ENCODE measurements at places on chromosomes 6 and 20.

DNA sequence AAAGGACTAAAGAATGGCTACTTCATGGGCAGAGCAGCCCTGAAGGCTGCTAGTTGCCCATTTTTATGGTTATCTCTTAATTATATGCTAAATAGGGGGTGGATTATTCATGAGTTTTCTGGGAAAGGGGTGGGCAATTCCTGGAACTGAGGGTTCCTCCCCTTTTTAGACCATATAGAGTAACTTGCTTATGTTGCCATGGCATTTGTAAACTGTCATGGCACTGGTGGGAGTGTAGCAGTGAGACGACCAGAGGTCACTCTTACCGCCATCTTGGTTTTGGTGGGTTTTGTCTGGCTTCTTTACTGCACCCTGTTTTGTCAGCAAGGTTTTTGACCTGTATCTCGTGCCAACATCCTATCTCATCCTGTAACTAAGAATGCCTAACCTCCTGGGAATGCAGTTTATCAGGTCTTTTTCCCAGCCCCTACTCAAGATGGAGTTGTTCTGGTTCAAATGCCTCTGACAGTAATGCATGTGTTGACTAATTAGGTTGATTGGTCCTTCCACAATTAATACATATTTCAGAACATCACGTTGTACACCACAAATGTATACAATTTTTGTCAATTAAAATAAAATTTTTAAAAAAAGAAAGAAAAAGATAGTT lies 139.5 kb downstream of the PDE7B start:
- DNase-seq: no peak

DNA sequence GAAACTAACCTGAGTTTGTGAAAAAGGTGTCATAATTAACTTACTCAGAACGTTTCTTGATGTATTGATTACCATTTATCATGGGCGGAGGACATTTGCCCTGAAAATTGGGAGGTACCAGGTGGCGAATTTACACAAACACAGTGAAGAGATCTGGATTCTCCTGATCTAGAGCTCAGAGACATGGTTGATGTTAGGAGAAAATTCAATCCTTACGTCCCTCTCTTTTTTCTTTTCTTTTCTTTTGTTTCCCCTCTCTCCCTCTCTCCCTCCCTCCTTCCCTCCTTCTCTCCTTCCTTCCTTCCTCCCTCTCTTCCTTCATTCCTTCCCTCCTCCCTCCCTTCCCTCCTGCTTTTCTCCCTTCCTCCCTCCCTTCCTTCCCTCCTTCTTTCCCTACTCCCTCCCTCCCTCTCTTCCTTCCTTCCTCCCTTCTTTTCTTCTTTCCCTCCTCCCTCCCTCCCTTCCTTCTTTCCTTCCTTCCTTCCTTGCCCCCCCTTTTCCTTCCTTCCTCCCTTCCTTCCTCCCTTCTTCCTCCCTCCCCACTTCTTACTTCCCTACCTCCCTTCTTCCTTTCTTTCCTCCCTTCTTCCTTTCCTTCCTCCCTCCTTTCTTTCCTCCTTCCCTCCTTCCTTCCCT lies 234.1 kb downstream of the OTOR start:
- DNase-seq: no peak

- DNase-seq: no peak
Observed at GRCh38 chr20:40683221-40683893, 5.7 kb downstream of the MAFB start.

GRCh38 chr6:109446072-109446471 lies 5.5 kb downstream of the SMPD2 start:
- no peak for DNase-seq

- no peak for DNase-seq
Observed at GRCh38 chr6:64483956-64484499, 848.4 kb downstream of the PHF3 start.

DNA sequence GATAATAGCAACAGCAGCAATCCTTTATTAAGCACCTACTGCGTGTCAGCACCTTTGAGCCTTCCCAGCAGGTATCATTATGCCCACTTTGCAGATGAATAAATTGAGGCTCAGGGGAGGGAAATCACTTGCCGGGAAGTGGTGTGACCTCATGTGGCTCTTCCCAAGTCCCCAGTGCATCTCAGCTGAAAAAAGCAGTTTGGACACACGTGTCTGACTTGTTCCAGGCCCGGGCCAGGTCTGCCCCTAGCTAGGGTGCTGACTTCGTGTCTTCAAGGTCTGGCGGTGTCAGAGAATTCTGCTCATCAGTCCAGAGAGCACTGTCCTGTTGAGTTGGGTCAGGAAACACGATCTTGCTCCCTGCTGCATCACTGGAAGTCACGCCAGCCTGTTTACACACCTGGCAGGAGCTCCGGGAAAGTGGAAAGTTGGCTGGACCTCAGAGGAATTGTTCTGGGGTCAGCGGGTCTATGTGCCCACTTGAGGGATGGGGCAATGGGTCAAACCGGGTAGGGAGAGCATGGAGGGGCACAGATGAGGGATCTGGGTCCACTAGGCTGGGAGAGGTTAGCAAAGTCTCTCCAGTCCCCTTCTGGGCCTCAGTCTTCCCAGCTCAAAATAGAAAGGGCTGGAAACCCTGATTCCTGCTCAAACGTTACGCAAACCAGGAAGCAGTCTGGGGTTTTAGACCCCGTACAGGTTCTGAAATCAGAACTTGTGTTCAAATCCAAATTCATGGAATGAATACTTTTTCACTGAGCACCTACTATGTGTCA lies 10.5 kb downstream of the SLC13A3 start:
- DNase-seq: no peak

GRCh38 chr6:168288781-168289570 lies 30.6 kb downstream of the DACT2 start:
- no peak for DNase-seq

- no peak for DNase-seq
Observed at GRCh38 chr6:9272671-9273070, 837.3 kb upstream of the SLC35B3 start.

GRCh38 chr6:31676904-31677303 lies 4.0 kb downstream of the LY6G5C start:
- no peak for DNase-seq

- no peak for DNase-seq
Observed at GRCh38 chr6:14692208-14692607, 553.7 kb upstream of the JARID2 start.

- DNase-seq: no peak
Observed at GRCh38 chr6:97009781-97010492, 85.4 kb downstream of the KLHL32 start.

DNA sequence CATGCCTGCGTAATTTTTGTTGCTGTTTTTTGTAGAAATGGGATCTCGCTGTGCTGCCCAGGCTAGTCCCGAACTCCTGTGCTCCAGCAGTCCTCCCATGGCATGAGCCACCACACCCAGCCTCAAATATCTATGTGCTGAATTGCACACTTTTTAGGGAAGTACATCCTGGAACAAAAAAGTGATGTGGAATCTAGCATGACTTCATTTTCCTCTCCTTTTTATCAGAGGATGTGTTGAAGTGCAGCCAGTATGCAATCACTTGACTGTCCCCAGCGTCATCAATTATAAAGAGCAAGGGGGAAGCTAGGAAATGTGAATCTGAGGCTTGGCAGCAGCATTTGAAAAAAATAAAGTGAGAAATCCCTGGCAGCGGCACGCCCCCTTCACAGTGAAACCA lies 6.4 kb upstream of the EXOC2 start:
- DNase-seq: no peak

DNA sequence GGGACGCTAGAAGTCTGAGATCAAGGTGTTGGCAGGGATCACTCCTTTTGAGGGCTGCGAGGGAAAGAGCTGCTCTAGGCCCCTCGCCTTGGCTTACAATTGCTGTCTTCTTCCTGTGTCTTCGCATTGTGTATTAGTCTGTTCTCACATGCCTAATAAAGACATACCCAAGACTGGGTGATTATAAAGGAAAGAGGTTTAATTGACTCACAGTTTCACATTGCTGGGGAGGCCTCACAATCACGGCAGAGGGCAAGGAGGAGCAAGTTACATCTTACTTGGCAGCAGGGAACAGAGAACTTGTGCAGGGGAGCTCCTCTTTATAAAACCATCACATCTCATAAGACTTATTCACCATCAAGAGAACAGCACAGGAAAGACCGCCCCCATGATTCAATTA lies 102.5 kb upstream of the ASF1A start:
- DNase-seq: no peak

DNA sequence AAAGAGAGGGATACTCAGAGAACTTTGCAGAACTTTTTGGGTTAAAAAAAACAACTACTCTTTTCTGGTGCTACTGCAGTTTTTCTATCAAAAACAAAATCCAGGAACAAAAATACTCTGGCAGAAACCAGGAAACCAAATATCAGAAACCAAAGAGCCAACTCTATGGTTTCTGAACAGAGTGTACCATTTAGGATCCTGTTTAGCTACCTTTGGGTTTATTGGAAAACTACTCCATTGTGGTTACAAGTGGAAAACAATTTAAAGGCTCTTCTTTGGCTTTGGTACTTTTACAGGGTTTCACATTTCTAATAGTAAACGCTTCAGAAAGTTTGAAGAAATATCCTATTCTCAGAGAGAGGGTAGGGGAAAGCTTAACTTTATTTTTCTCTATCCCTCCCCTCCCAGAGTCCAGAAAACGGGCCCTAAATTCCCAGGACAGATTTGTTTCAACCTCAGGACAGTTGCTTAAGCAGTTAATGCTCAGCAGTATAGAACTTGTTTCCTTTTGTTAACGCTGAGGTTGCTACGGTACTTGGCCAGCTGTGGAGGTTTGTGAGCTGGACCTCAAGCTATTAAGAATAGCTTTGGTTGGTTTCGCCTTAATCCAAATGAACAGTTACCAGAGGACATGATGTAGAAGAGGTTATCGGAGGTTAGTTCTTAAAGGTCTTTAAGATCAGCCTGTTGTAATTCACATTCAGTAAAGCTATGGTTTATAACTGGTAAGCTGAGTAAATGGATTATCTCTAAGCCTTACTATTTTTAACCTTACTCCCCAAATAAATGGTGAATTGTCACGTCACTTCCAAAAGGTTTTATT lies 47.9 kb downstream of the FOXO3 start:
- no peak for DNase-seq

- no peak for DNase-seq
Observed at GRCh38 chr20:36431604-36432003, 109.7 kb upstream of the MYL9 start.

- no peak for DNase-seq
Observed at GRCh38 chr6:150627154-150627553, 27.5 kb downstream of the PLEKHG1 start.

GRCh38 chr20:22374678-22375590 lies 209.4 kb downstream of the FOXA2 start:
- no peak for DNase-seq

GRCh38 chr20:52748285-52748932 lies 223.7 kb upstream of the TSHZ2 start:
- DNase-seq: no peak

DNA sequence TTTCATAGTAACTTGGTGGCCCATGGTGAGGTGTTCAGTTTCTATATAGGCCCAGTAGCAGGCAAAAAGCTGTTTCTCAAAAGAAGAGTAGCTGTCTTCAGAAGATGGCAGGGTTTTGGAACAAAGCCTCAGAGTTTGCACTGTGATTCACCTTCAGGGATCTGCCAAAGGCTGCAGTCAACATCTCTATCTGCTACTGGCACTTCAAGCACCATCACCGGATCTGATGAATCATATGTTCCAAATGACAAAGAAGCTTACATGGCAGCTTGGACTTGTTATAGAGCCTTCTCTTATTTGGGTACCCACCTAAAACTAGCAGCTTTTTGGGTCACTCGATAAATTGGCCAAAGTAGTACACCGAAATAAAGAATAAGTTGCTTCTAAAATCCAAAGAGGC lies 39.5 kb downstream of the PKIB start:
- DNase-seq: no peak

DNA sequence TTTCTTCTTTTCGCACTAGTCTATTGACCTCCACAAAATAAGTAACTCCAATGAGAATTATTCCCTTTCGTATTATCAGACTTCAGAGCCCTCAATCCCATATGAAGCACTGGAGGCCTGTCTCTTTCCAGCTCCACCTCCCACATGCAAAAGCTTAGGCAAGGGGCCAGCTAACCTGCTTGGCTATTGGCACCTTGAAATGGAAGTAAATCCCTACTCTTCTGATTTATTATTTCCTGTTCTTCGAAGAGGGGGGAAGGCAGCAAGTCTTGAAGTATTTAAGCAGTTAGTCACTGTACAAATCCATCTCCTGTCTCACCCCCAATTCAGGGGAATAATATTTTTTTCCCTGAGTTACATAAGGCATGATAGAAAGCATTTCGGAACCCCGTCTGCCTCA lies 577.8 kb downstream of the MAFB start:
- no peak for DNase-seq

- DNase-seq: no peak
Observed at GRCh38 chr20:24977797-24978196, 14.8 kb downstream of the APMAP start.

- no peak for DNase-seq
Observed at GRCh38 chr6:87182321-87182720, 27.0 kb downstream of the ZNF292 start.

- no peak for DNase-seq
Observed at GRCh38 chr6:125533710-125534397, 215.6 kb upstream of the HEY2 start.

GRCh38 chr6:19135706-19136105 lies 701.5 kb upstream of the ID4 start:
- DNase-seq: no peak

GRCh38 chr6:15901141-15902115 lies 227.5 kb upstream of the MYLIP start:
- DNase-seq: no peak

DNA sequence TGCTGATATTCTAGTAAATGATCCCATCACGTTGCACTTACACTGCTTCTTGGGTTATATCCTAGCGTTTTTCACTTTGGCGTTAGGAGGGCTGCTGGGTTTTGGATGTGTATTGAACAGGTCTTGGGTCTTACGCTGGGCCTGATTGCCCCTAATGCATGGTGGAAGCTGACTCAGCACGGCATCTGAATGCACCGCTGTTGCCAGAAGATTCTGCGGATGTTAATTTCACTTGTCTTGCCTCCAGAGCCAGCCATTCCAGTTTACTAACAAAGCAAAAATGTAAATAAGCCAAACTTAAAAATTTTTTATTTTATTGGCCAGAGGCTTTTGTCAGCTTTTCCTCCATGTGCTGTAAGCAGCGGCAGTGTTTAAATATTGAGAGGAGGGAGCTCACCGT lies 233.5 kb downstream of the TMEM242 start:
- no peak for DNase-seq

GRCh38 chr20:11379257-11380011 lies 538.3 kb upstream of the BTBD3 start:
- DNase-seq: no peak

- DNase-seq: no peak
Observed at GRCh38 chr20:59438201-59438600, 137.8 kb downstream of the EDN3 start.

DNA sequence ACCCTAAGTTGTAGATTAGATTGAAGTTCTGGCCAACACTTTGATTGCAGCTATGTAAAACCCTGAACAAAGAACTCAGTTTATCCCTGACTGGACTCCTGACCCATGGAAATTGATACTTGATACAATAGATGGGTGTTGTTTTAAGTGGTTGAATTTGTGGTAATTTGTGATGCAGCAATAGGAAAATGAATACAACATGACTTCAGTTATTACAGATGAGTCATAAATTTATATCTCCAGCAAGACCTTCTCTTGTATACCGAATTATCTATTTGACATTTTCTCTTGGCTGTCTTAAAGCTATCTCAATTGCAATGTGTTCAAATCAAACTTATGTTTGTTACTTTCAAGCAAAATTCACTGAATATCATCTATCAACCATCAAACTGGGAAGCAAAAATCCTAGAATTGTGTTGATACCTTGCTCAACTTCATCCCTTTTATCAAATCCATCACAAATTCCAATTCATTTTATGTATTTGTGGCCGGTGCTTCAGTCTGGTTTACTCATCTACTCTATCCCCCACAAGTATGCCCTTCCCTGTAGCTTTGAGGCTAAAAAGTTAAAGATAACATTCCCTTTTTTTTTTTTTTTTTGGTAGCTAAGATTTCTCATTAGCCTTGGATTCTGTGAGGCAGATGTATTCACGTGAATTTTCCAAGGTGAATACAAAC lies 129.4 kb upstream of the CENPW start:
- no peak for DNase-seq
